ENCODE measurements at places on chromosomes 11 and 22. TPM values are rescaled to one million over a fixed set of nuclear protein-coding genes. Genes with fewer than 3 reads are reported as not detected.

NFAM1 gene
- total RNA-seq: not detected

POU2F3 gene
- 1.4 TPM for total RNA-seq

CALCA gene
- total RNA-seq: 0.14 TPM

GUCY1A2 gene
- 1.3 TPM for total RNA-seq

RASD2 gene
- total RNA-seq: 0.08 TPM

BTBD18 gene
- not detected for total RNA-seq

GRCh38 chr11:77322926-77323590 is 21.6 kb upstream of the GDPD4 start:
- DNase-seq: no peak

GRCh38 chr11:68411501-68411991 is 49.0 kb upstream of the PPP6R3 start:
- DNase-seq: no peak

DNA sequence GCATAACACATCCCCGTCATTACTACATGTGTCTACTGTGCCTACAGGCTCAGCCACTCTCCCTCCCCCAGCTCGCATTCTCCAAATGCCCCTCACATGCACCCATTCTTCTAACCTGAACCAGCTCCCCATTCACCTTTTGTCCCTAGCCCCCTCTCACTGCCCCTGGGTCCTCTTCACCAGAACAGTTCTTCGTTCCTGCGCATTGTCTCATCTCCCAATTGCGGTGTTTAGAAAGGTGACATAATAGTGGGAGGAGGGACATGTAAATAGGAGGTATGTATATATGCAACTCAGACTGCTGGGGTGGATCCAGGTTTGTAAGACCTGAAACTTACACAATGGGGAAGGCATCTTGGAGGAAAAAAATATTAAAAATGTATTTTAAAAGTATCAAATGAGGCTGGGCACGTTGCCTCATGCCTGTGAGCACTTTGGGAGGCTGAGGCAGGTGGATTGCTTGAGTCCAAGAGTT is 4.7 kb upstream of the VSIG2 start:
- DNase-seq: no peak

GRCh38 chr11:16935518-16936302 is 78.5 kb downstream of the PLEKHA7 start:
- peak; percentile 54 for DNase-seq

GRCh38 chr11:119339589-119340334 is 921 bp downstream of the C1QTNF5 start:
- no peak for DNase-seq

DNA sequence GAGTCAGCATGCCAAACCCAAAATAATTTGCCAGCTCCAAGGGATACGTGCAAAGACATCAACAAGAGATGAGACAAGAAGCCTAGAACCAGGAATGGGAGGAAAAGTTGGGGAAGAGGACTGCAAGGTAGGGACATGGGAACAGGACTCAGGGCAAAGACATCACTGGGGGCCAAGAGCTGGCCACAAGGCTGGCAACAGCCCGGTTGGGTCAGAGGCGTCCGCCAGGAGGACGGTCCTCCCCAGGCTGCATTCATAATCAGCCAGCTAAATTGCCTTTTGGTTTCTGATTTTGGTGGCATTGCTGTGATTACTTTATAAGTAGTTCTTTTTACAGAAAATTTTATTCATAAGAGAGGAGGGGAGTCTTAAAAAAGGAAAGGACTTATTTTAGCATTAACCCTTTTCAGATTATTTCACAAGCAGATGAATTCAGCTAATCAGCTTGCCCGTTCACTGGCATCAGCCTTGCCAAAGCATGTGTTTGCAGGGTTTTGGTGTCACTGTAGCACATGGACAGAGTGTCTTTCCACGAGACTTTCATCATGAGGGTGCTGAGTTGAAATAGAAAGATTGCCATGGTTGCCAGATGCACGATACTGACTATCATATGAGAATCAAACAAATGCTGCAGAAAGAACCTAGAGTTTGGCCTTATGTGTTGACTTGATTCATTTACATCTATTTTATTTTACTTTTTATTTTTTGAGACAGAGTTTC is 23.2 kb upstream of the NAV2 start:
- DNase-seq: no peak

DNA sequence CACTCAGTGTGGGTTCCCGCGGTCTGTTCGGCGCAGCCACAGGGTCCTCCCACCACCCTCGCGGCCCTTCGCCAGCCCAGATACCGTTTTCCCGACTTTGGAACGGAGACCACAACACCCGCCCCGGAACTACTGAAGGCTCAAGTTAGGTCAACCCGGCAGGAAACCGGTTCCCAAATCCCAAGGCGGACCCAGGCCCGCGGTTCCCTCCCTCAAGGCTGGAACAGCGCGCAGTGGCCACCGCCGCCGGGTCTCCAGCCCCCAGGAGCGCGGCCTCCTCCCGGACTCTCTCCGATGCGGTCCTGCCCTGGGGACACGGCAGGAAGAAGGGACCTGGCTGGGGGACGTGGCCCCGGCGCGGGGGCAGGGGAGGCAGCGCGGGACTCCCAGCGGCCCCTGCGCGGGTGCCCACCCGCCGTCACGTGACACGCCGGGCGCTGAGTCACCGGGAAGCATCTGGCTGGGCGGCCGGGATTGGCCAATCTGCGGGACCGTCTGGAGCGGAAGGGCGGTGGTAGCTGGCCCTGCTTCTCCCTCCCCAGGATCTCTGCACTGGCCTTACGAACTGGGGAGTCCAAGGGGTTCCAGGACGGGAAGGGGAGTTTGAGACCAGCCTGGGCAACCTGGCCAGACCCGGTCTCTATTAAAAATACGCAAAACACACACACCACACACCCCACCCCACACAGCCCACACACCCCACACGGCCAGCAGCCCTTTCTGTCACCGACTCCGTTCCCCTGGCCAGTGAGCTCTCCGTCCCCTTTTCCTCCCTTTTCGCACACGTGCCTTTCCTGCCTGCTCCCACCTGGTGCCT is 21.5 kb upstream of the MALAT1 start:
- peak; percentile 91 for DNase-seq

- no peak for DNase-seq
Measured at GRCh38 chr11:15875943-15876342, 480.4 kb downstream of the SOX6 start.

GRCh38 chr11:111724615-111725129 is 41.5 kb downstream of the PPP2R1B start:
- no peak for DNase-seq

DNA sequence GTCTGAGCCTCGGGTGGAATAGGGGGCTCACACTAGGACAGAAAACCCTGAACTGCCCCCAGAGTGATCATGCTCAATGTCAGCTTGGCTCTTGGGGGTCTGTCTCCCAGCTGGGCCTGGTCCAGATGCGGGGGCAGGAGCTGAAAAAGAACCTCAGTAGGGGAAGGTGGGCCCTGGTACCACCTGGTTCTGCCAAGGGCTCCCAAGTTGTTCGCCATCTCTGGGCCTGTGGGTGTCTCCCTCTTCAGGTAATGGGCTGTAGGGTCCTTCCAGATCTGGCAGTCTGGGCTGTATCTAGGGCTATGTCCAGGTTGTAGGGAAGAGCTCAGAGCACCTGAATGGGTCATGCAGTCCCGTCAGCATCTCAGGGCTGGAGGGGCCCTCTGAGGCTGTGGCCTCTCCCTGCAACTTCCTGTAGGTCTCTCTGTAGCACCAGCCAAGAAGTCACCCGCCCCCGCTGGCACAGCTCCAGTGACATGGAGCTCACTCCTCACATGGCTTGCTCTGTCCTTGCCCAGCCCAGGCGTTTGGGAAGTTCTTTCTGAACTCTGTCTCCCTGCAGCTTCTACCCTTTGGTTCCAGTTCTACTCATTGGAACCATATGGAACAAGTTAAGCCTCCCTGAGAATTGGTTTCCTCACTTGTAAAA is 33.0 kb upstream of the SOX10 start:
- DNase-seq: peak; percentile 62

DNA sequence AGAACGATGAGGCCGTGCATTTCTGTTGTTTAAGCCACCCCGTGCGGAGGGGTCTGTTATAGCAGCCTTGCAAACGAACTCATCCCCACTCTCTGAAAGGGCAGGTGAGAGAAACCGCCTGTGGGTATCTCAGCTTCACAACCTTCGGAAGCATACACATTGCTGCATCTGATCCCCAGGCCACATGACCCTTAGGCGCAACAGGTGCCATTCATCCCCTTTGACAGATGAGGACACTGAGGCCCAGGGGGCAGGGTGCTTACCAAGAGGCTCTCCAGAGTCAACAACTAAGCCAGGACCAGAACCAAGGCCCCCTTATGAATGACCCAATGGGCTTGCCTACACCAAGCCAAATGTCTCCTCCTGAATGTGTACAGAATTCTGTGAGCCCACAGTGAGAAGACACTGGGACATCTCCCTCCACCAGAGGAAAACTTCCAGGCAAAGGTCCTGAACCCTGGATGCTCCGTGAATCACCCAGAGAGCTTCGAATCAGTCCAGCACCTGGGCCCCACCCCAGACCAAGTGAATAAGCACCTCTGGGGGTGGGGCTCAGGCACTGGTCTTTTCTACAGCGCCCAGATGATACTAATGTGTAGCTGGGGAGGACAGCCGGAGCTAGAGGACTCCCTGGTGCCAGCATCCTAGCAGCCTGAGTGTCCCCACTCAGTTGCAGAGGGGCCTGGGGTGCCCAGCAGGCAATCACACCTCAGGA is 83.2 kb downstream of the BUD13 start:
- DNase-seq: no peak

GRCh38 chr22:27642104-27642800 is 159.3 kb downstream of the MN1 start:
- no peak for DNase-seq

GRCh38 chr11:102256251-102256650 is 61.0 kb upstream of the BIRC3 start:
- DNase-seq: no peak

GRCh38 chr22:44331881-44332714 is 19.3 kb upstream of the SHISAL1 start:
- no peak for DNase-seq

DNA sequence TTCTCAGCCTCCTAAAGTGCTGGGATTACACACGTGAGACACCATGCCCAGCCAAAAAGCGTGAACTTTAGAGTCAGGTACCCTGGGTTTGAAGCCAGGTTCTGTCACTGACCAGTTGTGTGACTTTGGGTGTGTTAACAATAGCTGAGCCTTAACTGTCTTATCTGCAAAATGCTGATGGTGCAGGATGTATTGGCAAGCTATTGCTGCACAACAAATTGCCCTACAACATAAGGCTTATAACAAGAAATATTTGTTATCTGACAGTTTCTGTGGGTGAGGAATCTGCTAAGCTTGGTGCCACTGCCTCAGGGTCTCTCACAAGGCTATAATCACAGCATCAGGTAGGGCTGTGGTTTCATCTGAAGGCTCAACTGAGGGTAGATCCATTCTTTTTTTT is 21.9 kb downstream of the SYNGR1 start:
- no peak for DNase-seq

DNA sequence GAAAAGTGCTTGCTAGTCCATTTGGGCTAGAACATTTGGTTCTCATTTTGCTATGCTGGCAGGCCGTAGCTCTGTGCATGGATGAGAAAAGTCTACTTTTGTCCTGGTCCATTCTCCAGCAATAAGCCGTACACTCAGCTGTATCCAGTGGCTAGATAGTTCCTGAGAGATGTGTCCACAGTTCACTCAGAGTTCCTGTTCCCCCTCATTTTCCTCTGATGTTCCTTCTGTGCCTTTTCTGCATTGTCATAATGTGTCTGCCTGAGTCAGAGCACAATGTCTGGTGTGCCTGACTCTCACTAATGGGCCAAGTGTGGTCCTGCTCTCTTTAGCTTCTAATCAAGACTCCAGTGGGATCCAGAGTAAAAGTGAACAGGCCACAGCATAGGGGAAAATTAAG is 215.7 kb upstream of the CTSC start:
- DNase-seq: no peak

GRCh38 chr11:31764766-31765165 is 46.4 kb downstream of the PAX6 start:
- DNase-seq: no peak

DNA sequence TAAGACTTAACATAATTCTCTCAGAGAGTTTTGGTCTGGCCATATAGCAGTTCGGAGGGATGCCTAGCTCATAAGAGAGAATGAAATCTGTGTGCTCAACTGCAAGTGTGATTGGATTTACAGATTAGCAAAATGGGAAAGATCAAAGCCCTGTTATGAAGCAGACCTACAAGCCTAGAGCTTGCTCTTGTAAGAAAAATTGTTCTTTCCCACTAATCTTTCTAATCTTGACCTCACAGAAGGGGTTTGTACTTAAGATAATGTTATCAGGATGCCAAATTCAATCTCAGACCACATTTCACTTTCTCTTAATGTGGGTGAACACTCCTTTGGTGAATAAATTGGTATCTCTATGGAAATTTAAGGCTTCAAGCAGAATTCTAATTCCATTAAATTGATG is 267.2 kb downstream of the RAB38 start:
- no peak for DNase-seq

GRCh38 chr11:87391496-87391895 is 353.8 kb downstream of the TMEM135 start:
- DNase-seq: no peak

DNA sequence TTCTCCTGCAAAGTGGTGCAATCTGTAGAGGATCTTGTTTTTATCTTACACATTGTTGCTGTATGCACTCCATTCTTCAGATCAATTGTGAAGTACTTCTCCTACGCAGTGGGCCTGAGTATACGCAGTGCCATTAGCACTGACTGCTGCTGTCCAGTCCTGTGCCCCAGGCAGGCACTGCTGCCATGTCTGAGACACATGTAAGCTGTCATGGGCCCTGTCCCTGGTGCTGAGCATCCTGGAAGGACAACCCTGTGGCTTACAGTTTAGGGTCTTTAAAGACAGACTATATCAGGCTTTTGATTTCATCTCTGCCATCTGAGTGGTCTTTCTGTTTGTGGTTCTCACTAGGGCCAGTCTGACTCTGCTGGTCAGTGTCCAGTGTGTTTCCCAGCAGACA is 44.8 kb upstream of the PTPN5 start:
- DNase-seq: no peak

DNA sequence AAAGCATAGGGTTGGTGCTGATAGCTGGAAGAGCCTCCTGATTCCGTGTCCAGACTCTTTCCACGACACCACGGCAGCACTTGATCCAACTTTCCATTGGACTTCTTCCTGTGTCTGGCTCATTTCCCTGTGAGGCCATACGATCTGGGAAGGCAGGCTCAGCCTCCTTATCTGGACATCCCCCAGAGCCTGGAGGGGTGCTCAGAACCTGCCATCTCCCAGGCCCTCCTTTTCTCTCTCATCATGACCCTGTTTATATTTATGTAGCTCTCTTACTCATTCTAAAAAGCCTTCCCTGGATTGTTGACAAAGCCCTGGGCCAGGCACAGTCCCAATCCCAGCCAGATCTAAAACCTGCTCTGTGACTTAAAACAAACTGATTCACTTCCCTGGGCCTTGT is 7.8 kb upstream of the BCL9L start:
- DNase-seq: no peak

- DNase-seq: no peak
Measured at GRCh38 chr11:88039476-88040147, 135.6 kb downstream of the RAB38 start.
